ENCODE measurements at places on chromosomes 3 and 15.
A peak's percentile ranks its signal among the peaks of the same experiment; 100 is the strongest.

DNA sequence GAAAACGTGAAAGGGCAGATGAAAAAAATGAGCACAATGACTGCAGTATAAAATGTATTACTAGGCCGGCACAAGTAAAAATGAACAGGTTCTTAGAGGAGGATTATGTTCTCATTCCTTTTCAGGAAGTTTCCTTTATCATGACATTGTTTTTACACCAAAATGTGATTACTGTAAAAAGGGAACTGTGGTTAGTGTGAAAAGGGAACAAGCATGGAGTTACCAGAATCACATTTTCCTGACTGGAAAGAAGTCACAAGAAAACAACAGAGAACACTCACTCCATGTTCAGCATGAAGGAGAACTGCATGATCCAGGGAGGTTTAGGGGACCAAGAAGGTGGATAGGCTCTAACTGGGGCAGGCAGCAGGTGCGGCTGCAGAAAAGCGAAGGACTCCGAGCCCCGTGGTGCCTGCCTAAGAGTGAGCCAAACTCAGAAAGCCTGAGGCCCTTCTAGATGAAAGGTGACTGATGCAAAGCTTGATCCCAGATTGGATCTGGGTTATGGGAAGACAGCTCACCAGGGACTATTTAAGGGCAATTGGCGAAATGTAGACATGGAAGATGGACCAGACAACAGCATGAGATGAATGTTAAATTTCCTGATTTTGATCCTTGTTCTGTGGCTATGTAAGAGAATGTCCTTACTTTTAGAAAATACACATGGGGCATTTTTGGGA, 77.3 kb downstream of the CCR1 start:
- no peak for DNase-seq

DNA sequence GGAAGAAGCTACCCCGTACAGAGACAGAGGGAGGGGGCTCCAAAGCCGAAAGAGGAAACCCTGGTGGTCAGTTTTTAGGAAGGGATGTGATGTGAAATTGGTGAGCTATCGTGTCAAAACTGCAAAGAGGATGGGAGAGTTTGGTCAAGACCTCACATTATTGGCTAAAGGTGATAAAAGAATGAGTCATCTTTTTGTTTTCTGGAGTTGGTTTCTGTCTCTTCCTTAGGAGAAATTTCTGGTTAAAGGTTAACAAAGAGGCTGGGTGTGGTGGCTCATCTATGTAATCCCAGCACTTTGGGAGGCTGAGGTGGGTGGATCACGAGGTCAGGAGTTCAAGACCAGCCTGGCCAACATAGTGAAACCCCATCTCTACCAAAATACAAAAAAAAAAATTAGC, 217.8 kb upstream of the CBLB start:
- DNase-seq: no peak

DNA sequence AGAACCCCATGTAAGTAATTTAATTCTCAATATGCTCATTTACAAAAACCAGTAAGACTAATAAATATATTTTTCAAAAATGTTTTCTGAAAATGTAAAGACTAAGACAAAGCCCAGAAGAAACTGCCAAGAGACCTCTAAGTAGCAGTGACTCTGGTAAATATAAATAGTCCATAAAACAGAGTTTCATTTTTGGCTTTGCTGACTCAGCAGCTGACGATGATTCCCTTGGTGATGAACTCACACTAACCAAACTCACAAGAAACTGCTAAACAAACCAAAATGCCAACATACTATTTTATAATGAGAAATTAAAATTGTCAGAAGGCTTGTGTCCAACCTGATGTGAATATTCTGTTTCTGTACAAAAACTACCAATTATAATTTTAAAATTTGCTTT, 31.5 kb upstream of the IMPG2 start:
- no peak for DNase-seq

DNA sequence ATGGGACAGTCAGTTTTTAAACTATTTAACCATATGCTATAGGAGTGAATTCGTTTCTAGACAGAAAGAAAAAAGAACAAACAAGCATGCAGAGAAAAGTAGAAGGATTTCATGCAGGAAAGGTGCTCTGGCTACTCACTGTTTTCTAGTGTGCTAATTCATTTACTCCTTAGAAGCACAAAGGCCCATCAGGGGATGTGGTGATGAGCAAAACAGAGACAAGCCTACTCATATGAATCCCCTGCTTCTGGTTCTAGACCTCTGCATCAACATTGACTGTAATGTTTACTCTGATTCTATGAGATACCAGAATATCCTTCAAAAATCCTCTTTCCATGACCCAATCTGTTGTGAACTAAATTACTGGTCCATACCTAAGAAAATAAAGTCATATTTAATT, 801.9 kb downstream of the PLOD2 start:
- DNase-seq: no peak

DNA sequence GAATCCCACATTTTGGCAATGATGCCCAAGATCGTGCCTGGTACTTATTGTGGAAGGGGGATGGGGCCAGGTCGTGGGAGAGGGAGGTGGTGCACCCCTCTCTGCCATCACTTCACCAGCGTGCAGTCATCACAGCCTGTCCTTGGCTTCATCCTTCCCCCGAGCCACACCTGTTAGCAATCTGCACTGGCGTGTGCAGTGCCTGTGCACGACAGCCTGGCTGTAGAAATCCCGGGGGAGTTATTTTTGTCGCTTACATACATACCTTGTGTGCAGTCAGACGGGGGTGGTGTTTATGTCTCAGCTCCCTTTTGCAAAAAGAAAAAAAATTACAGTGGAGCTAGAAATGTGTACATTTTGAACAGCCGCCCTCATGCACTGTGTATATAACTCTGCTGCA, 216.0 kb downstream of the TLE3 start:
- peak; percentile 13 for DNase-seq

DNA sequence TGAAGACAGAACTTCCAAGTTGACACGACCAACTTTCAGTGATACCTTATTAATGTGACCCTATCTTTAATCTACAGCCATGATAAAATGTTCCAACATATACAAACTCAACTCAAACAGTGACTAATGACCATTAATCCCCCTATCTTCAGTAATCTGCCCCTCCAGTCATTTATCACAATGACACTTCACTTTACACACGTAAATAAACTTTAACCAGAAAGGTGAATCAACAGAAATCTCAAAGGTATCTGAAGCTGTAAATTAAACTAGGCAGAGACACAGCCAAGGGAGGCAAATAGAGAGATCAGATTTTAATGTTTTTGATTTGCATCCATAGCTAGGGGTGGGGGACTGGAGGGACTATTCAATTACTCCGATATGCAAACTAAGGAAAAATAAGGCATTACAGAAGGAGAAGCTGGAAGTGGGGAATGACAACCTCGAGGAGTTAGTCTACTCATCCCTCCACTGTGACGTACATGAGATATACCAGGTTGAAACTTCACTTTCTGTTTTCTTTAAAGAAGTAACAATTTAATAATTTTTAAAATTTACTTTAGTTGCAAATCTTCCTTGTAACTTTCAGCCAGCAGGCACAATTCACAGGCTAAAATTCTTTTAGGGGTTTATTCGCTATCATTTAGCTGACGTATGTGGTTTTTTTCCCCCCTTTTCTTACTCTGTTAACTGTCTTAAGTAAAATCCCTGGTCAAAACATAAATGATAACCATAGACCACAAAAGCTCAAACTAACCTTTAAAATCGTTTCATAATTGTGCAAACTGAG, 751.0 kb downstream of the ROBO1 start:
- DNase-seq: no peak

- DNase-seq: no peak
Observed at GRCh38 chr15:86077070-86077469, 2.6 kb upstream of the AGBL1 start.

- DNase-seq: no peak
Observed at GRCh38 chr3:69896095-69896494, 103.4 kb upstream of the SAMMSON start.

DNA sequence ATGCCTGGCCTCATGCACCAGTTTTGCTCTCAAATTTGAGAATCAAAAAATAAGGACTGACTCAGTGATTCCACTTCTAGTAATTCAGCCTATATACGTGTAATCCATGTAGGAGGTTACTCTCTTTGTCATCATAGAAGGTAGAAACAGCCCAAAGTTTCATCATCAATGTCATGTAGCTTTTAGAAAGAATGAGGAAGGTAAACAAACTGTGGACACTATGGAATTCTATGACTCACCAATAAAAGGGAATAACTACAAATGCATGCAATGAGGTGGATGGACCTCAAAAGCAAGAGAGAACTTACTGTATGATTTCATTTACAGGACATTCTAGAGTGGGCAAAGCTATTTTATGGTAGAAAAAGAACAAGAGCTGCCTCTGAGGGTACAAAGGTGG, 93.2 kb upstream of the LRIG1 start:
- peak; percentile 94 for DNase-seq

GRCh38 chr3:184873141-184873540, 61.2 kb downstream of the VPS8 start:
- DNase-seq: no peak

DNA sequence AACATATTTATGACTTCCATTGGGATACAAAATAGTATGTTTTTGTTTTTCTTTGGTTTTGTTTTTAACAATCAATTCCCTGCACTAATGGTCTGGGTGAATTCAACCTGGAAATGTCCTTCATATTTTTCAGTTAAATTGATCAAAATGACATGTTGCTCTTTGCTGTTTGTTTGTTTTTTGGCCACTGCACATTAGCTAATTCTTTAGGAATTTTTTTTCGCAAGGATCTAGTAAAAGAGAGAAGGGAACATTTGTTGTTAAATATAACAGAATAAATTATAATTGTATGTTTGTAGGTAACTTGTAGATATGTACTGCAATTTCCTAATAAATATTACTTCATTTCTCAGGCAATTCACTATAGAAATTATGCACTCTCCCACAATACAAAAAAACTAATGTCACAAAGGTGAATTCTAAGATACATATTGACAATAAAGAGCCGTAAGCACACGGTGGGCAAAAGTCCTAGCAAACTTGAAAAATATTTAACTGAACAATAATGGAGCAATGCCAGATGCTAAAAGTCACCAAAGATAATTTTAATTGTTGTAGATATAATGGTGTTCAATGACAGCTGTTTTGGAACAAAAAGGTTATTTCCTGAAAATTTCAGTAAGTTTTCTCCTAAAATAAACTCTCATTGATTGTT, 21.4 kb upstream of the PPARG start:
- no peak for DNase-seq

GRCh38 chr15:67481680-67482079, 39.3 kb upstream of the C15orf61 start:
- no peak for DNase-seq

- no peak for DNase-seq
Observed at GRCh38 chr3:143902210-143902609, 53.9 kb upstream of the SLC9A9 start.

DNA sequence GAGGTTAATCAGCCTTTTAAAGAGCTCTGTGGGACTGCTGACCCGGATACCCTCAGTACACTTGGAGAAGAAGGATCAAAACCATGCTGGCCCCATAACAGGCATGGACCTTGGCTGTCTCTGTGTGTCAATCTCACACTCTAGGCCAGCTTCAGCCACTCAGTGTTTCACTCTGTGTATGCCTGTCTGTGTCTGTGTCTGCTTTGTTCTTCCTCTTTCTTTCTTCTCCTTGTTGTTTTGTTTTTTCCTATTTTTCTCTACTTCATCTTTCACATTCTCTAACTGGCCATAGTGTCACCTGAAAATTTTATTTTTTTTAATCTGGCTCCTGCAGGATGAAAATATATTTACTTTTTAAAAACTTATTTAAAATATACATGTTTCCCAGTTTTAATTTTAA, 51.1 kb downstream of the SERP1 start:
- no peak for DNase-seq

- DNase-seq: no peak
Observed at GRCh38 chr3:45417930-45418847, 29.8 kb downstream of the LARS2 start.

DNA sequence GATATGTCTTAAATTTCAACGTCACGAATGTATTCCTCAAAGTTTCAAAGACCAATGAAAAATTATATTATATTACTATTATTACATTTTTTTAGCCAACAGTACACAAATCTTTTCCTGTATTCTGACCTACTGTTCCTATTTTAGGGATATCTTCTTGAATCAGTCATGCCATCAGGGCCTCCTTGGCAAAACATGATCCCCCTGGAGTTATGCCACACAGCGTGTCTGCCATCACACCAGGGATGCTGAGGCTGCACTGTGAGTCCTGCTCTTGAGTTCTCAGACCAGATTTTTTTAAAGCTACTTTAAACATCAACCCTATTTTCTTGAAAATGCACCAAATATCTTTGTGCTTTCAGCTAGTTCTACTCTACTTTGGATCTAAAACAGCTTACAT, 425.9 kb upstream of the ZNF385D start:
- DNase-seq: no peak

GRCh38 chr3:137764563-137765309, 621 bp downstream of the SOX14 start:
- peak; percentile 34 for DNase-seq

- no peak for DNase-seq
Observed at GRCh38 chr15:65904301-65904700, 35.0 kb downstream of the RAB11A start.

DNA sequence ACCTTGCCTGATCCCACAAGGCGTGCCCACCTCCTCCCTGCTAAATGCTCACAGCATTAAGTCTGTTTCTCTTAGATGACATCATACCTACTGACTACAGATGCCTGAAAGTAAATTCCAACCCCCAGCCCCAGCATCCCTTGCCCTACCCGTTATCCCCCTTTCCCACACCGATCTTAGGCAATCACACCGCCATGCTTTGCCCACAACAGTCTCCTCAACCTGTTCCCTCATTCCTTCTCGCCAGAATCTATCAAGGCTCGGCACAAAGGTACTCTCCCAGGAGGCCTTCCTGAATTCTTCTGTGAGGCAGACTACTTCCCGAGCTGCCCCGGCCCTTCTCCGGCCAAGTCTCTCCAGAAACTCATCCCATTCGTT, 789 bp upstream of the SEC61A1 start:
- DNase-seq: peak; percentile 55
